ENCODE measurements at places on chromosomes 3 and 15.

DNA sequence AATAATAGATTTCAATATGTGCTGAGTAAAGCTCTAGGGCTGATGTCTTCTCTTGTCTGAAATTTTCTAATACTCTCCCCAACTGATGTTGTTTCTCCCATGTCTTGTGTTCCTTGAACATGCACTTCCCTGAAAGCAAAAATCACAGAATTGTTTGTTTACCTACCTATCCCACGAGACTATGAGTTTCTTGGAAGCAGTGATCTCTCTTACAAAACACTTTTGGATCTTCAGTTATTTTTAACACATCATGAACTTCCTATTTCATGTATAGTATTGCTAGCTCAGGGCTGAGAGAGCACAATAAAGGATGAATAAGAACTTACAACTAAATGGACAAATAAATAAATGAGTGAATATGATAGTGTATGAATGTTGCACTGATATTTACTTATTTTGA is 365.0 kb downstream of the ROBO2 start:
- no peak for DNase-seq

GRCh38 chr3:66144568-66145407 is 76.0 kb upstream of the SLC25A26 start:
- DNase-seq: no peak

- no peak for DNase-seq
These were observed 343.9 kb downstream of the ARRDC4 start for GRCh38 chr15:98304371-98304770.

DNA sequence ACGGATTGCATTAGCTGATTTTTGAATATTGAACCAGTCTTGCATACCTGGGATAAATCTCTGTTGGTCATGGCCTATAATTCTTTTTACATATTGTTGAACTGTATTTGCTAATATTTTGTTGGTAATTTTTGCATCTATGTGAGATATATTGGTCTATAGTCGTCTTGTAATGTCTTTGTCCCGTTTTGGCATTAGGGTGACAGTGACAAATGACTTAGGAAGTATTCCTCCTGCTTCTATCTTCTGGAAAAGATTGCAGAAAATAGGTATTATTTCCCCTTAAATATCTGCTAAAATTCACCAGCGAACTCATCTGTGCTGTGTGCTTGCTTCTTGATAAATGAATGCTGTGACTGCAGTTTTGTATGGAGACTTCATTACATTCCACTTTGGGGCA is 23.7 kb downstream of the MUC20 start:
- DNase-seq: no peak

GRCh38 chr3:13550423-13550690 is 1.4 kb downstream of the FBLN2 start:
- DNase-seq: no peak

DNA sequence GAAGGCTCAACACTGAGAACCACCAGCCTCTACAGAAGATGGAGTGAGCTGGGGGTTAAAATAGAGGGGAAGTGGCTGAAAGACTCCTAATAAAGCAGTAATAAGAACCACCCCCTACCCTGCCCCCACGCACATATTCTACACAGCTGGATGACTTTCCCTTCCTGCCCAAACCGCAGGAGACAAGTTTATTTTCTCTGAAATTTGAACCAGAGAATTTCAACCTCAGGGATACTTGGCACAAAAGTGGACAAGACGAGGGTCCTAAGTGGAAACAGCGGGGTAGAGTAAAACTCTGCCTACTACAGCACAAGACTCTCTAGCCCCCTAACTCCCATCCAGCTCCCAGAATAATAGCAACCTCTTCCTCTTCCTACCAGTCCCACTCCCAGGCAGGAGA is 28.4 kb downstream of the USF3 start:
- DNase-seq: peak; percentile 17

GRCh38 chr3:79233431-79234060 is 534.3 kb downstream of the ROBO1 start:
- no peak for DNase-seq

DNA sequence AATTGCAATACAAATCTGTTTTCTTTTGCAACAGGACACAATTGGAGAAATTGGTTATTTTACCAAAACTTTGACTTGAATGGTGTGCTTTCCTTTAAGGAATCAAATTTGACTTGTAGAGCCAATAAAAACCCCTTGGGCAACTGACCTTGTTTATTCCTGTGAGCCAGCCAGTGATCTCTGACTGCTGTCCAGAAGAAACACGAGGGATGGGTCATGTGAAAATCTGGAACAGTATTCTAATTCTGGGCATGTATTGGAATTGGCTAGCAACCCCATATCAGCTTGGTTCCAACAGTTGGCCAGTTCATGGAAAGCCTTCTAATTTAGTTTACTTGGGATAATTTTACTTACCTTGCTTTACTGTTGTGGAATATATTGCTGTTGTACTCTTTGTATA is 19.1 kb upstream of the HHATL start:
- no peak for DNase-seq

- no peak for DNase-seq
These were observed 138.0 kb upstream of the P2RY1 start for GRCh38 chr3:152696962-152697361.

- no peak for DNase-seq
These were observed 184.0 kb upstream of the TMC3 start for GRCh38 chr15:81558056-81558455.

DNA sequence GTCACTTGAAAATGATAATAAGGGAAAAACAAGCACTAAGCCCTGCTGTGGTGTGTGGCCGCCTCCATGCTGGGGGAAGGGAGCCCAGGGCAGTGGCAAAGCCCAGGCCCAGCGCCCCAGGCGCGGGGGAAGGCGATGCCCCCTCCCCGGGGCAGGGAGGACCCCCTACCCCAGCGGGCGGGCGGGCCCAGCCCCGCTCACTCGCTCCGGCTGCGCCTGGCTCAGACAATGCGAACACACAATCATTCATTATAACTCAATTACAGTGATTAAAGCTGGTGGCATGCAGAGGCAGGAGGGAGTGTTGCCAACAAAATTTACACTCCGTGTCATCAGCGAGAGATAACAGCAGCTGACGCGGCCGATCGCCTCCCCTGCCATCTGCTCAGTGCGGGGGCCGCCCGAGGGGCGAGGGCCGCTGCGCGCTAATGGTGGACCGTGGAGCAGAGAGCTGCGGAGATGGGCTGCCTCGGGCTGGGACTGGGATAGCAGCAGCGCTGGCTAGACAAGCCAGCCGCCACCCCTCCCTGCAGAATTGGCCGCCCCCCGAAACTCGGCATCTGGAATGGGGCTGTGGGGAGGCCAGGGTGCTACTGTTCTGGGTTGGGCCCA is 64.1 kb downstream of the TLE3 start:
- no peak for DNase-seq

GRCh38 chr15:52617026-52617425 is 48.2 kb upstream of the ARPP19 start:
- DNase-seq: no peak

DNA sequence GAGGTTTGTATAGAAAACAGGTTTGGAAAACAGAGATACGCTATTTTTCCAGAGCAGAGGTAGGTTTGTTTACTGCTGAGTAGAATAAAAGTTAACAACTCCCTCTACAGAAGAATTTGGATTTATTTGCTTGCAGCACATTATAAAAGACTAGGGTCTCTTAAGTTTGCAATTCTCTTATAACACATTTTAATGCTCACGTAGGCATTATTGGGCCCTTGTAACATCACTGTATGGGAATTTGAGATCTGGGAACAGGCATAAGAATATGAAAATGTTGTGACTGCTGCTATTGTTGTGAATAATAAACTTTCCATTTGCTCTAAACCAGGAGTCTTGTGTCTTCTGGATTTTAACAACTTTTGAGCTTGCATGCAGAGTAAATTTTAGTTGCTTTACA is 128.3 kb upstream of the CADM2 start:
- DNase-seq: no peak

GRCh38 chr15:27057904-27058645 is 87.1 kb downstream of the GABRG3 start:
- no peak for DNase-seq

- DNase-seq: no peak
These were observed 100.7 kb downstream of the ARNT2 start for GRCh38 chr15:80504931-80505330.

GRCh38 chr3:47540281-47540680 is 26.8 kb upstream of the ELP6 start:
- no peak for DNase-seq

DNA sequence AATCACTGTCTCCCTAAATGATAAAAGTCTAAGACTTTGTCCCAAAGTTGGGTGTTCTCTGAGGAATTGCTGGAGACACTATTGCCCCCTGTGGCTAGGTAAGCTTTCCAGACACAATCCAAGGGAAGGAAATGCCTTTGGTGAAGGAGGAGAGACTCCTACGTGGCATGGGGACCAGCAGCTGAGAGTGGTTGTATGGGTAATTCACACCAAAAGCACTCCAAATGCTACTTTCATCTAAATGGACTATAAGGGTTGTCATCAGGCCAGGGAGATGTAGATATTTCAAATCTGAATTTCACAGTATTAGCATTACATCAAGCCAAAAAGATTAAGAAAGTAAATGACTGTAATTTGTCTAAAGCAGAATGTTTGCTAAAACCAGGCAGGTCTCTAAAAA is 400.8 kb upstream of the THBS1 start:
- DNase-seq: no peak

- DNase-seq: no peak
These were observed 172.2 kb upstream of the PFN2 start for GRCh38 chr3:150142936-150143335.

DNA sequence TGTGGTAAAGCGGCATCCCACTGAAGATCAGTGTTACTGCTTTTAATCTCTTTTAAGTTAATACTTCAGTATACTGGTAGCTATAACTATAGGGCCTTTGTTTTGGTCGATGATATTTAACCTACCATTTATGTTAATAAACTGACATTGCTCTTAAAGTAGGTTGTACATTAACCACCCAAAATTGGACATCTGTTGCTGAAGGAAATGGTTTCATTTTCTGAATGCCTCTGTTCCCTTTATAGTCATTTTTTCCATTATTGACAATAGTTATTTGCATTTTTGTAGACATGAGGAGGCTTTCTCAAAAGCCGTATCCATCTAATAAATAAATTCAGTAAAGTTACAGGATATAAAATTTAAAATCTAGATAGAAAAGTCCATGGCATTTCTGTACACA is 252.4 kb upstream of the UBE2E1 start:
- no peak for DNase-seq

GRCh38 chr3:187769771-187770170 is 24.5 kb upstream of the BCL6 start:
- DNase-seq: no peak

DNA sequence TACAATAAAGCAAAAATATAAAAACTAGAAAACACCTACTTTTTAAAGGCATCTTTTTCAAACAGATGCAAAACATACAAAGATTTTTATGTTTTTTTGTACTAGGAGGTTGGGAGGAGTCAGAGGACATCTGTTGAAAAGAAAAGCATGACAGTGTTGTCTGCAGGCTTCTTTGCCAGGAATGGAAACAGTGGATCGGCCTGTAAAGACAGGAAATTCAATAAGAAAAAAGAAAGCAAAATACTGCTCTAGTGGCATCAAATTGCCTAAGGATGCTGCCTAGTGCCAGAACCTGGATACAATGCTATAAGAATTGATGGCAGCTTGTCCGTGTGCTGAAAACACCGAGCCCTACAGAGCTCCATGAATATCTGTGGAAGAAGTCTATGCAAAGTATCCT is 69.9 kb downstream of the TBC1D5 start:
- peak; percentile 6 for DNase-seq

GRCh38 chr3:71062952-71063772 is 520.4 kb downstream of the FOXP1 start:
- DNase-seq: no peak

GRCh38 chr3:31942446-31942845 is 38.6 kb downstream of the OSBPL10 start:
- DNase-seq: no peak

DNA sequence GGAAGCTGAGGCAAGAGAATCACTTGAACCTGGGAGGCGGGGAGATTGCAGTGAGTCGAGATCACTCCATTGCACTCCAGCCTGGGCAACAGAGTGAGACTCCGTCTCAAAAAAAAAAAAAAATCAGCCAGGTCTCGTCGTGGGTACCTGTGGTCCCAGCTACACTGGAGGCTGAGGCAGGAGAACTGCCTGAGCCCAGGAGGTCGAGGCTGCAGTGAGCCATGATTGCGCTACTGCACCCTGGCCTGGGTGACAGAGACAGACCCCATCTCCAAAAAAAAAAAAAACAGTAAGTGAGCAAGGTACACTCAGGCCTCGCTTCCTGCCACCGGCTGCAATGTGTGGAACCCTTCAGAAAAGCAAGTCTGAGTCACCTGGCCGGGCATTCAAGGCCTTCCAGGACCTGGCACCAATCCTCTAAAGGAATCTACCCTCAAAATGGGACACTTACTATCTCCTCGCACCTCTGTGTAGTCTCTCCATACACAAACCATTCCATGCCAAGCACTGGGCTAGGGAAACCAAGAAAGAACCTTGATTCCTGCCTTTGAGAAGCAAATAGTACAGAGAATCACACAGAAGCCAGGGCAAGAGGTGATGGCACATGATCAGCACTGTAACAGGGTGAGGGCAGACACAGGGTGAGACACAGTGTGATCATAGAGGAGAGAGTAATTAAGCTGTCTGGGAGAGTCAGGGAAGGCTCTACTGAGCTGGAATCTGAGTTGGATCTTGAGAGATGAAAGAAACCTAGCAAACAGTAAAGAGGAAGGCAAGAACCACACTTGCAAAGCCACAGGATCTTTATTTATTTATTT is 9.7 kb downstream of the SCAMP2 start:
- no peak for DNase-seq

- no peak for DNase-seq
These were observed 35.2 kb downstream of the NCEH1 start for GRCh38 chr3:172675441-172676193.

GRCh38 chr3:128503164-128503651 is 10.2 kb upstream of the GATA2 start:
- no peak for DNase-seq

DNA sequence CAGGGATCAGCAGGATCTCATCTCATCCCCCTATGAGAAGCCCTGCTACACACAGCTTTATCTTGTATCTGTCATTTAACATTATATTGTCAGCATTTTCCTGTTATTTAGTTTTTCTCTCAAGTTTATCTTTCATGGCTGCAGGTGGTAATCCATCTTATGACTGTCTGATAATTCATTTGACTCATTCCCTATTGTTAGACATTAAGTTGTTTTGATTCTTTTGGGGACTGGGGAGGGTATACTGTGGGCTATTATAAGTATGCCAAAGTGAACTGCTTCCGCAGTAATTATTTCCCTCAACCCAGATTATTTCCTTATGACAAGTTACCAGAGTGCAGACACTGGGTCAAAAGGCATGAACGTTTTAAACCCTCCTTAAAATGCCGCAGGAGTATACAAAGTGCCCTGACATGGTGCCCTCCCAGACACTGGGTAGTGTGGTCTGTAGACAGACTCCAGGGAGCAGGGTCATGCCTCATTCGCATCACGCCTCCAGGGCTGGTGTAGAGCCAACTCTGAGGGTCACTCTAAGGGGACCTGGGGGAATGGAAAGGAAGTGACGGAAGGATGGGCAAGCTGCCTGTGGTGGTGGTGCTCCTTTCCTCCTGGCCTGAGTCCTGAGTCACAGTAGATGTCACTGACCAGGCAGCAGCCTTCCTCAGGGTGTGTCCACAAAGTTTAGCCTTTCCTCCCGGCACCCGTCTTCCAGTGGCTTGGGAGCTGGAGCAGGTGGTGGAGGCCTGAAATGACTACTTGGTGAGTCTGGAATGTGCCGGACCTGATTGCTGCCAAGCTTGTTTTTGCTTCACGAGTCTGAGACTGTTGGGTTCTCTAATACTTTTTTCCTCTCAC is 11.6 kb downstream of the GPR160 start:
- peak; percentile 34 for DNase-seq
